ENCODE measurements at places on chromosomes 3 and 15.
A peak's percentile ranks its signal among the peaks of the same experiment; 100 is the strongest.

DNA sequence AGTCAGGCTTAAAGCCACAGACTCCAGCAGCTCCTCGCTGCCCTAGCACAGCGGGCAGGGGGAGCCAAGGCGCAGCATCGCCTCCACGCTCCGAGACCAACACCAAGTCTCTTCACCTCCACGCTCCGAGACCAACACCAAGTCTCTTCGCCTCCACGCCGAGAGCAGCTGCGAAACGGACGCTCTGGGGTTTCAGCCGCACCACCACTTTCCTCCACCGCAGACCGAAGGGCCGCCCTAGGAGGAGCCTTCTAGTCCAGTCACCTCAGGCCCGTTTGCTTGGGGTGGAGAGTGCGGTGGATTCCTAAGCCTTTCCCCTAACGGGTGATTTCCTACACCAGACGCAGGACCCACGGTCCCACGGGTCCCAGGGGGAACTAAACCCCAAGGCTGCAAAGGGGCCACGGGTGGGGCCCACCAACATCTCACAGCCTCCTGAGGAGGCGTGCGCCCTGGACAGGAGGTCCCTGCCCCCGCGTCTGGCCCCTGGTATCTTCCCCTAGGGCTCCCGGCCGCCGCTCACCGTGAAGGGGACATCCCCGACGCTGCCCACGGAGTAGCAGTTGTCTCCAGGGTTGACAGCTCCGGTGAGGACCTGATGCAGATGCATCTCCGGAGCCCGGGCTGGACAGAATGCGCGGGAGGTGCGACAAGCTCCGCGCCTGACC lies 501 bp downstream of the DMXL2 start:
- peak; percentile 5 for DNase-seq

GRCh38 chr3:185648396-185648795 lies 62.3 kb downstream of the SENP2 start:
- no peak for DNase-seq

DNA sequence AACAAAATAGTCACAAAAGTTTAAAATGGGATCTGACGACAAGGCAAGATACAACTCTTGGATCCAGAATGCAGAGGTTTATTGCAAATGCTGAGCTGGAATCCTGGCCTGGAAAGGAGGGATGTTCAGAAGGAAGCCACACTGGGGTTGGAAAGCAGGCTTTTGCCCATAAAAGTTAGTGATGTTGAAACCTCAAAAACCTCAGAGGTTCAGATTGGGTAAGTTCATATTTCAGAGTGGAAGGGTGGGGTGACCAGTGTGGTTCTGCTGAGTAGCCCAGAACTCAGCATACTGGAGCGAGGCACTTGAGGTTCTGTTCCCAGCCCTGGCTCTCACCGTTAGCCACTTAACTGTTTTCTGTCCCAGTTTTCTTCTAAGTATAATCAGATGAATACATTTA lies 114.0 kb upstream of the OSTN start:
- DNase-seq, result no peak

- no peak for DNase-seq
These were observed 11.2 kb downstream of the SCAP start for GRCh38 chr3:47464588-47464987.

GRCh38 chr3:94961423-94962100 lies 898.7 kb downstream of the NSUN3 start:
- DNase-seq, result no peak

- DNase-seq, result no peak
These were observed 161.2 kb downstream of the ALCAM start for GRCh38 chr3:105527949-105528348.

DNA sequence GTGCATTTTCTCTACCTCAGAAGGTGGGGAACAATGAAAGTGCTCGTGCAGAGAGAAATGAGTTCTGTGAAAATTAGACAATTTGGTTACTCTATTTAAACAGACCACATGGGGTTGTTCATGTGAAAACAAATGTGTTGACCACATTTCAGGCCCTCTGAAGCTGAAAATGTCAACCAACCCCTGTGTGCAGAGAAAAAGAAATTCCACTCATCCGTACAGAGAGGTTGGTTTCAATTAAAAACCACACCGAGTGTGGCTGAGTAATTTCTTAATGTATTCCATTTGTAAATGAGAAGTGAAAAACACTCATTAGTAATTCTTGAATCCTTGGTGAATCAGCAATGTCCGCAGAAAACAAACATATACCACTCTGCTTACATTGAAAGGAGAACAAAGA lies 46.9 kb upstream of the SLC7A14 start:
- no peak for DNase-seq

GRCh38 chr15:89172921-89173320 lies 48.5 kb downstream of the RLBP1 start:
- DNase-seq, result no peak

DNA sequence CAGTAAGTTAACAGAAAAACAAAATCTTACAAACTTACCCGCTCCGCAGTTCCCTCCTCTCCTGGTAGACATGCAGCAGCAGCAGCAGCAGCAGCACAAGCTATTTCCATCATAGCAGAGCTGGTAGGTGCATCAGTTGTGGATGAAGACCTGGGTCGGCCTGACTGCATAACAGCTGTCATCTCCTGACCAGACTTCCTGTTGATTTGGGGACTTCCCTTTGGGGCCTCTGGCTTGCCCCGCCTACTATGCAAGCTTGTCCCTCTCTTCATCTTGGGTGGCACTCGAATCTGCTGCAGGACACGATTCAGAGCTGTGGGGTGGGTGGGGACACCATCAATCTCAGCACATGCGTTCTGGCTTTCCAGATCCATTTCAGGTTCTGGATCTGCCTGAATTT lies 65.7 kb downstream of the TMCC1 start:
- peak; percentile 37 for DNase-seq

- DNase-seq, result no peak
These were observed 155.2 kb upstream of the CGNL1 start for GRCh38 chr15:57221134-57221533.

GRCh38 chr15:65476903-65477302 lies 40.6 kb downstream of the DPP8 start:
- no peak for DNase-seq

Measured in activated gamma-delta T cell treated with Interleukin-2 at 50 U/mL for 16 hours (primary cell).